Suppressor macrophage treated with lipopolysaccharide for 4 hours (primary cell): ENCODE measurements at places on chromosomes 16 and 17.

DNA sequence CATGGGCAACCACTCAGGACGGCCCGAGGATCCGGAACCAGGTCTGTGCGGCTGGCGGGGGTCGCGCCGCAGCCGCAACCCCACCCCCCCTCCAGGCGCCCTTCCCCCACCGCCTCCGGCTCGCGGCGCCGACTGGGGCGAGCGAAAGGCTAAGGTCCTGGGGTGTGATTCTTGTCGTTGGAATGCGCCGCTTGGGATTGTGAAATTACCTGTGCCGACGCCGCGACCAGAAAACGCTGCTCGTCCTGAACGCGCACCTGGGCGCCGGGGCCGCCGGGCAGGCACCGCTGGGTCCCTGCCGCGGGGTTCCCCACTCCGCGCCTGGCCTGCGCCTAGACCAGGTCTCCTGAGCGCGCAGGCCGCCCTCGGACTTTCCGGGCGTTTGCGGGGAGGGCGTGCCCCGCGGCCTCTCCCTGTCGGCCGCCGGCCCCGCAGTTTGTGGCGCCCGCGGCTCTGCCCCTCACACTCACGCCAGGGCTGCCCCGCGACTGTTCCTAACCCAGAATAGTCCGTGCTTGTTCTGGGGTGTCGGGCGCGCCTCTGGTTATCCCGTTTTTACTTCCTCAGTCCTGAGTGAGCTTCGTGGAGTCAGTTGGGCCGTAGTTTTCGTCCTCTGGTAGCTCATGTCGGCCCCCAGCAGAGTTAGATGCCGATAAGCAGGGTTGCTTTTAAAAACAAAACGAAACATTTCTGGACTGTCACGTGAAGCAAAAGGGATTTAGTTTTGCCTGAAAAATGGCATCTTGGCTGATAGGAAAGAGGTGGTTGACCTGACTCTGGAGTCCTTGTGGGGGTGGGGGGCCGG is 147.2 kb downstream of the SPECC1 start:
- DNase-seq, result peak; percentile 46

GRCh38 chr16:50627419-50627818 is 53.7 kb downstream of the SNX20 start:
- peak; percentile 21 for DNase-seq

GRCh38 chr17:77558846-77559626 is 399.5 kb upstream of the TNRC6C start:
- DNase-seq, result no peak

- DNase-seq, result no peak
Observed at GRCh38 chr17:3585826-3586225, 23.4 kb downstream of the TRPV1 start.

DNA sequence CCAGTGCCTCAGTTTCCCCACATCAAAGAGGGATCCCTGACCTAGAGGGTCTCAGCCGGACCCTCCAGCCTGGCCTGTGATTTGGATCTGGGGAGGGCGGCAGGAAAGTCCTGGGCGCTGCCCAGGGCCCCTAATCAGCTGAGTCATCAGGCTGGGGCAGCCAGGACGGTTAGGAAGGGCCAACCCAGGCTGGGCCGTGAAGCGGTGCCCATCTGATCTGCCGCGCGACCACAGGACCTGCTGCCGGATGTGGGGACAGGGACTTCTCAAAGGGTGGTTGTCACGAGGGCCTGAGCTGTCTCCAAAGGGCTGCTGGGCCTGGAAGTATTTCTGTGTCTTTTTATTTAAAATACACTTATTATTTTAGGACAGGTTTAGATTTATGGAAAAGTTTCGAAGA is 4.4 kb downstream of the TPSAB1 start:
- peak; percentile 13 for DNase-seq

DNA sequence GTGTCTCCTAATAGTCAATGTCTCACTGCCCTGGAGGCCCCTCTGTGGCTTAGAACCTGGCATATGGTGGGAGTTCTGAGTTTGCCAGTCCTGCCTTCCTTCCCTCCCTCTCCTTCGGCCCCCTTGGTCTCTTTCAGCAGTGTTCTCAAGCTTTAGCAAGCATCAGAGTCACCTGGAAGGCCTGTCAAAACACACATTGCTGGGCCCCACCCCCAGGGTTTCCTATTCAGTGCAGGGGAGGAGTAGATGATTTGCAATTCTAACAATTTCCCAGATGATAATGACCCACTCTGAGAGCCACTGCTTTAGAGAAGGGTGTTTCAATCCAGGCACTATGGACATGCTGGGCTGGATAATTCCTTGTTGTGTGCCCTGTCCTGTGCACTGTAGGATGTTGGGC is 26.4 kb upstream of the TMEM220 start:
- DNase-seq, result no peak

DNA sequence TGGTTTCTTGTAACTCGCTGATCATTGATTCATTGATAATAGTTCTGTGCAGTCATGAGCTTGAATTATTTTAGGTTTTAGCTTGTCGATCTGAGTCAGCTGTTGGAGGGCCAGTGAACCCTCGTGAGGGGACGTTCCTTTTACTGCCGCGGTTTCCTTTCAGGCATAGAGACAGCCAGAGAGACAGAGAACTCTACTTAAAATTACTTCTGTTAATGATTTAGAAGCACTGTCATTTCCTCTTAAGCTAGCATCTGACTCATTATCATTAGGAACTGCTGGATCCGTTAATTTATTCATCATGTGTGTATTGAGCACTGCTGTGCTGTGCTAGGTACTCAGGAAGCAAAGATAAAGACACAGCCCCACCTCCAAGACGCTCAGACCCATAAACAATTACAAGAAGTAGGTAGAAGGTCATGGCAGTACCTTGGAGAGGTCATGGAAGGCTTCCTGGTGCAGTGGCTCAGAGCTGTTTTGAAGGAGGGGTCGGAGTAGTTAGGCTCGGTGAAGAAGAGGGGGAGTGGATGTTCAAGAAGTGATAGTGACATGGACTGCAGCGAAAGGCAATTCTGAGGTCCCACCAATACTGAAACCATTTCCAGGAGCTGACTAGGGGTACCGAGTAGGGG is 3.3 kb downstream of the PGS1 start:
- DNase-seq, result peak; percentile 85

DNA sequence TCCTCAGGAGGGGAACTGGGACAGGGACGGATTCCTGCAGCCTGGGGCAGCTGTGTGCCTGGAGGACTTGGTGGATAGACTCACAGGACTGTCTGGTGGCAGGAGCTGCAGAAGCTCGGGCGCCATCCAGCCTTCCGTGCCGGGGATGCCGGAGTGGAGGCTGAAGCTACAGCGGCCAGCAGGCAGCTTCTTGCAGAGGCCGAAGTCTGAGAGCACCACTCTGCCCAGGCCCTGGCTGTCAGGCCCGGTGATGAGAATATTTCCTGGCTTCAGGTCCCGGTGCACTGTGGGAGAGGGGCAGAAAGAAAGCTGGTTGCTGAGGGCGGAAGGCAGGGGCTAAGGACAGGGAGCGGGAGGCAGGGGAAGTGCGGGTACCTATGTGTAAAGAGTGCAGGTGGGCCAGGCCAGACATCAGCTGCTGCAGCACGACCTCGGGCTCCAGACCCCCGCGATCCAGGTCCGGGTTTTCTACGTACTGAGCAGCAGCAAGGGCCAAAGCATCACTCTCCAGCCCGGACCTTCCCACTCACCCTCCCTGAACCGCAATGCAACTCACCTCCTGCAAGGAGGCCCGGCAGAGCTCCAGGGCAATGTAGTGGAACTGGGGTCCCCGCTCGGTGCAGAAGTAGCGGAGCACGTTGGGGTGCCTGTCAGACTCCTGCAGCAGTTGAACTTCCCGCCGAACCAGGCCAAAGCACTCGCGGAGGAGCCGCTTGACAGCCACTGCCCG is 16.1 kb downstream of the PLK1 start:
- DNase-seq, result no peak

- no peak for DNase-seq
Observed at GRCh38 chr16:75208861-75209505, 2.0 kb upstream of the CTRB2 start.

- DNase-seq, result peak; percentile 42
Observed at GRCh38 chr17:58541249-58541648, 26.8 kb upstream of the MTMR4 start.

DNA sequence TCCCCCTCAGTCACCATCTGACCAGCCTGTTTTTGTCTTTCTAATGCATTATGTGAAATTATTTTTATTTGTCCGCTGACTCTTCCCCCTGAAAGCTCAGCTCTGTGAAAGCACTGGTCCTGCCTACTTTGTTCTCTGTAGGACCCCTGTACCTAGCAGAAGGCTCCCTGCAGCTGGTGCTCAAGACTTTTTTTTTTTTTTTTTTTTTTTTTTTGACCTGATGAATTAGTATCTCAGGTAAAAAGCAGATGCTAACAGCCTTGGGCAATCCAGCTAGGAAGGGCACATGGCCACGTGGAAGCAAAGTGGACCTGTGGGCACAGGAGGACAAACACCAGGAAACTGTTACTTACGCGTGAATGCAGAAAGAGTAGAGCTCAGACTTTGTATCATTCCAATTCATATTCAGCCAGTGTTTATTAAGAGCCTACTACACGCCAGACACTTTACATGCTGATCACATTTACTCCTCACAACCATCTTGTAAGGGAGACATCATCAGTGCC is 629 bp upstream of the UNC119 start:
- no peak for DNase-seq

DNA sequence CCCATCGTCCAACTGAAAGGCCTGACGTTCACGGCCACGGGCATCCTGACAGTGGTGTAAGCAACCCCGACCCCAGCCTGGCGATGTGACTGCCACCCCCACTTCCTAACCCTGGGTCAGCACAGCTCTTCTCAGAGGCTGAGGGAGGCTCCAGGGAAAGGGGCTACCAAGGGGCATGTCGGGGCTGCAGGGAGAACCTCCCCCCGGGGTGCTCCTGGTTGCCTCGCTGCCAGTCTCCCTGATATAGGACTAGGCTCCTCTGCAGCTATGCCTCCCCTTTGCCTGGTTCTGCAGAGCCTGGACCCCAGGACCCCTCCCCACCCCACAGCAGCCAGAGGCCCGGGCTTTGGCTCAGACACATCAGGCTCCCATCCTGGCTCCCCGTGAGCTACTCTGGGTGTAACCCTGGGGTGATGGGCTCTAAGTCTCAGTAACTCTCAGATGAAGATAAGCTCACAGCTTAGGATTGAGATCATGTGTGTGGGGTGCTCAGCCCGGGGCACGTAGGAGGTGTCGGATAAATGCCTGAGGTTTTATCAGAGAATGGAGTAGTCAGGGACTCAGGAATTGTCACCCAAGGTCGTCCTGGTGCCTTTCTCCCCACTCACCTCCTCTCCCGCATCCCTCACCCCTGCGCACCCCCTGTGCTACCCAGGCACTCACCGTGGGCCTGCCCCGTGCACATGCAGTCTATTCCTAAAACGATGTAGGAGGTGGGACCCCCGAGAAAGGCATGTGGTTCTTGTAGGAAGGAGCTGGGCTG is 10.6 kb downstream of the ITGAD start:
- DNase-seq, result no peak

GRCh38 chr16:51393381-51394005 is 242.4 kb upstream of the SALL1 start:
- DNase-seq, result no peak

- DNase-seq, result peak; percentile 55
Observed at GRCh38 chr17:33049781-33050414, 58.3 kb downstream of the SPACA3 start.

DNA sequence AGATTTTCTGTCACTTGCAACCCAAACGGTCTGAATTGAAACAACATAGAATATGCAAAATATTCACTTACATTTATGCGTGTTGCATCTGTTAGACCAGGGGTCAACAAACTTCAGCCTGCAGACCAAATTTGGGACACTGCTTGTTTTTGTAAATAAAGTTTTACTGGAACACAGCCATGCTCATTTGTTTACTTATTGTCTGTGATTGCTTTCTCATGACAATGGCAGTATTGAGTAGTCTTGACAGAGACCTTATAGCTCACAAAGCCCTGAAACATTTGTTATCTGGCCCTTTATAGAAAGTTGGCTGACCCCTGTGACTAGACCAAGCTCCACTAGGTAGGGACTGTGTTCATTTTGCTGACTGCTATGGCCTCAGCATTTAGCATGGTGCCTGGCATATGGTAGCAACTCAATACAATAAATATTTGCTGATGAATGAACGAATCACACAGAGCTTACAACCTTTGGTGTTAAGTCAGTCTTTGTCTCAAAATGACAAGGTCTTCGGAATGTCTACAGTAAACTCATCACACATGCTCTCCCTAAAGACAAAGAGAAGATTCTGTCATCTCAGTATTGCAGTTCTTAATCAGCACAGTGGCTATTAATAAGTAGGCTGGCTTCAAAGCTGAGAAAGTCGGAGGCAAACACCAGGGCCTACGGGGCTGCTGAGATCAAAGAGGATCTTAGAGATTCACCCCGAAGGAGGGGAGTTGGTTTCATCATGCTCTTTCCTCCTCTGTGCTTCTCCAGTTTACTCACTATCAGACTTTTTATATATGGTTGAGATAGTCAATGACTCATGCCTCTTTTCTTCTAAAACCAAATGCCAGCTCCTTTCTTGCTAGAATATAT is 95.2 kb upstream of the AXIN2 start:
- DNase-seq, result no peak

GRCh38 chr16:8675183-8676159 is 1.1 kb downstream of the ABAT start:
- DNase-seq, result no peak

- DNase-seq, result no peak
Observed at GRCh38 chr17:10638151-10638550, 19.0 kb downstream of the MYH3 start.

DNA sequence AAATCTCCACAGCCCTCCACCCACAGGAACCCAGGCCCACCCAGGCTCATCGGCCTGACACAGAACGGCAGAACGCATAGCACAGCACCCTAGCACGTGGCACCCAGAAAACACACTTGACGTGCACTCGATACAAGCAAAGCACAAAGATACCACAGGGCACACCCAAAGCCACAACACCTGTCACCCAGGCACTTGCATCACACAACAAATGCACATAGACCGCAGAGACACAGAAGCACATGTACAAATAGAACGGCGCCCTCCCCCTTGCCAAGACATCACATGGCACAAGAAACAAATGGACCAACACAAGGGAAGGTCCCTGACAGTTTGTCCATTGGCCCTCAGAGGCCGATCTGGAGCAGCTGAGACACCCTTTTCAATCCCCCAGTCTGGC is 147.7 kb upstream of the WSCD1 start:
- DNase-seq, result no peak

DNA sequence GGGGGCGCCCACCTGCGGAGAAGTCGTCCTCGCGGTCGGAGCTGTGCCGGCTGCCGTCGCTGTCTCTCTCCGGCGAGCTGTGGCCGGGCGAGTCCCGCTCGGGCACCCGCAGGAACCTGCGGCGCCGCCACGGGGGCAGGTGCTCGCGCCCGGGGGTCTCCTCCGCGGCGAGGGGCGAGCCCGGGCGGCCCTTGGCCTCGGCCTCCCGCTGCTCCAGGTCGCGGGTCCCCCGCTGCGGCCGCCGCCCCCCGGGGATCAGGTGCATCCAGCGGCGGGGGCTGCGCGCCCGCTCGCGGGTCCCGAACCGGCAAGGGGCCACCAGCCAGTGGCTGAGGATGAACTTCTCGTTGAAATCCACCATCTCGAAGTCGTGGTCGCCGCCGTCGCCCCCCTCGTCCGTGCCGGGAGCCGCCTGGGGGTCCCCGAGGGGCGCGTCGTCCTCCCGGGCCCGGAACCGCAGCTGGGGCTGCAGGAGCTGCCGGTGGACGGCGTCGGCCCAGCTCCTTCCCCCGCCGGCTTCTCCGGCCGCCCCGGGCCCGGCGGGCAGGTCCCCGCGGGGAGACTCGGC is 41.4 kb upstream of the BHLHA9 start:
- peak; percentile 19 for DNase-seq

GRCh38 chr17:81734405-81735263 is 22.6 kb downstream of the SLC25A10 start:
- DNase-seq, result no peak

- no peak for DNase-seq
Observed at GRCh38 chr17:47262586-47262985, 9.0 kb downstream of the ITGB3 start.

- DNase-seq, result no peak
Observed at GRCh38 chr17:77446940-77447634, 306.3 kb downstream of the SEC14L1 start.
